ENCODE measurements at places on chromosomes 13 and 19.

GRCh38 chr13:64305246-64305645 is 2889.6 kb upstream of the PCDH20 start:
- H3K4me1 ChIP-seq, result no peaks in the 10 kb centered on the region
- H3K4me3 ChIP-seq, result no peak overlapping the region
- DNase-seq, result no peak
- H3K27ac ChIP-seq, result no peak overlapping the region

- peaks cover 82% of the 10 kb centered on the region for H3K4me1 ChIP-seq
- DNase-seq, result no peak
- H3K27me3 ChIP-seq, result no peaks in the 10 kb centered on the region
- peak overlapping the region; percentile 53 for H3K27ac ChIP-seq
- no peaks in the 10 kb centered on the region for H3K36me3 ChIP-seq
Measured at GRCh38 chr13:33193428-33193974, 92.1 kb downstream of the STARD13 start.

DNA sequence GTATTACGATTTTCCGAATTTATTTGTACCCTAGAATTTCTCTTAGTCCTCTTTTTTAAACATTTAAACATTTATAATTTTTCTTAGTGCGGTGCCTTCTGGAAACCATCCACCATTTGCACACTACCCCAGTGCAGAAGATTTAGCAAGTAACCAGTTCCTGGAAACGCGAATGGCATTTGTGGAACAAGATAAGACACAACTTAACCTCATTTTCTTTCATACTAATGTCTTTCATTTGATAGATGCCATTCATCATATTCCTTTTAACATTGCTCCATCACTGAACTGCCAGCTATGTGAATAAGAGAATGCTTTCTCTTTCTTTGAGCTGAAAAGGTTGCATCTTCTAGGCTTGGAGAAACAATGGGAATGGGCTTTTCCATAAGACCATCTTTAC is 6.8 kb downstream of the FRY start:
- H3K27ac ChIP-seq, result no peak overlapping the region

- no peak for DNase-seq
- no peaks in the 10 kb centered on the region for H3K36me3 ChIP-seq
- H3K27ac ChIP-seq, result no peak overlapping the region
- H3K4me1 ChIP-seq, result no peaks in the 10 kb centered on the region
- no peak overlapping the region for H3K4me3 ChIP-seq
Measured at GRCh38 chr13:87821512-87821911, 150.3 kb downstream of the SLITRK5 start.

GRCh38 chr13:30837227-30838159 is 68.6 kb upstream of the MEDAG start:
- DNase-seq, result no peak
- H3K27me3 ChIP-seq, result no peaks in the 10 kb centered on the region
- no peak overlapping the region for H3K27ac ChIP-seq
- H3K4me3 ChIP-seq, result no peak overlapping the region
- peaks cover 15% of the 10 kb centered on the region for H3K4me1 ChIP-seq

GRCh38 chr19:50330365-50331078 is 1.3 kb upstream of the KCNC3 start:
- peak overlapping the region; percentile 12 for H3K4me3 ChIP-seq
- H3K4me1 ChIP-seq, result peaks cover 48% of the 10 kb centered on the region
- H3K27ac ChIP-seq, result no peak overlapping the region

DNA sequence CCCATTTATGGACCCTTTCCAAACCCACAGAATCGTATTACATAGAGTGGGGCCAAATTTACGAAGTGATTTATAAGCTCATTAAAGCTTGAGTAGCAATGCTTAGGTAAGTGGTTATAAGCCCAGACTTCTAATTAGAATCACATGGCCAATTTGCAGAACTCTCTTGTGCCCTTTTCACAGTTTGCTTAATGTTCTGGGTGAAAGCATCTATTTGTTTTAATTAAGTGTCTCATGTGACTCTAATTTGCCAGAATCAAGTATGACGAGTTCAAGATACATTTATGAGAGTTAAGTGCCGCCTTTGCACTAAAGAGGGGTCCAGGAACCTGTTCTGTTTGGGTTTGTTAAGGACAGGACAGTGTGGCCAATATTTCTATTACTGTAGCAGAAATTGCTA is 46.0 kb upstream of the ZNF681 start:
- H3K27ac ChIP-seq, result no peak overlapping the region
- H3K4me1 ChIP-seq, result no peaks in the 10 kb centered on the region
- H3K36me3 ChIP-seq, result no peaks in the 10 kb centered on the region
- no peak for DNase-seq

GRCh38 chr13:52061587-52061986 is 37.1 kb downstream of the UTP14C start:
- H3K4me1 ChIP-seq, result no peaks in the 10 kb centered on the region
- no peak overlapping the region for H3K27ac ChIP-seq
- H3K27me3 ChIP-seq, result no peaks in the 10 kb centered on the region
- no peak overlapping the region for H3K4me3 ChIP-seq
